Colonic mucosa (tissue), 4 donors: ENCODE measurements at places on chromosomes 3 and 15.

- no peak for DNase-seq
Measured at GRCh38 chr15:41606997-41607396, 48.0 kb downstream of the TYRO3 start.

- no peak for DNase-seq
Measured at GRCh38 chr3:122929188-122930062, 98.1 kb downstream of the SEMA5B start.

GRCh38 chr15:23564821-23565394 lies 566 bp upstream of the MKRN3 start:
- DNase-seq: no peak

DNA sequence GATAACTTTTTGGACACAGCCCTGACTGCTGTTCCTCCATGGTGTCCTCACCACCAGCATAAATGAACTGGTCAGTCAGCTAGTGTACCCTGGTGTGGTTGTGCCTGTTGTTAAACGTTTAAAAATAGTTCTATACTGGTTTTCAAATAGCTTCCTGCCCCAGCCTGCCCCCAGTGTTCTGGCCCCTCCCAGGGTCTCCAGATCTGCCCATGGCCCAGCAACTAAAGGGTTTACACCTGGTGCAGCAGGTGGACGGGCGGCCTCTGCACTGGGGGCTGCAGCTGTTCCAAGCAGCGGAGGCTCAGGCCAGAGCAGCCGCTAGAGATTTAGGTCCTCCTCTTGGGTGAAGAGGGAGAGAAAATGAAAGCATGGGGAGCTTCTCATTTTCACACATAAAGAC lies 6.1 kb upstream of the NR2E3 start:
- DNase-seq: no peak

GRCh38 chr3:15781637-15782402 lies 16.0 kb downstream of the ANKRD28 start:
- no peak for DNase-seq
